Activated T-helper 9 cell treated with anti-CD3 and anti-CD28 coated beads, Interleukin-2, amount 50 U/mL, for 16 hours (primary cell): ENCODE measurements at places on chromosomes 1 and 21.

GRCh38 chr1:29767769-29768425 lies 531.6 kb downstream of the PTPRU start:
- DNase-seq = no peak

GRCh38 chr21:34693192-34693810 lies 24.5 kb downstream of the CLIC6 start:
- DNase-seq = no peak

DNA sequence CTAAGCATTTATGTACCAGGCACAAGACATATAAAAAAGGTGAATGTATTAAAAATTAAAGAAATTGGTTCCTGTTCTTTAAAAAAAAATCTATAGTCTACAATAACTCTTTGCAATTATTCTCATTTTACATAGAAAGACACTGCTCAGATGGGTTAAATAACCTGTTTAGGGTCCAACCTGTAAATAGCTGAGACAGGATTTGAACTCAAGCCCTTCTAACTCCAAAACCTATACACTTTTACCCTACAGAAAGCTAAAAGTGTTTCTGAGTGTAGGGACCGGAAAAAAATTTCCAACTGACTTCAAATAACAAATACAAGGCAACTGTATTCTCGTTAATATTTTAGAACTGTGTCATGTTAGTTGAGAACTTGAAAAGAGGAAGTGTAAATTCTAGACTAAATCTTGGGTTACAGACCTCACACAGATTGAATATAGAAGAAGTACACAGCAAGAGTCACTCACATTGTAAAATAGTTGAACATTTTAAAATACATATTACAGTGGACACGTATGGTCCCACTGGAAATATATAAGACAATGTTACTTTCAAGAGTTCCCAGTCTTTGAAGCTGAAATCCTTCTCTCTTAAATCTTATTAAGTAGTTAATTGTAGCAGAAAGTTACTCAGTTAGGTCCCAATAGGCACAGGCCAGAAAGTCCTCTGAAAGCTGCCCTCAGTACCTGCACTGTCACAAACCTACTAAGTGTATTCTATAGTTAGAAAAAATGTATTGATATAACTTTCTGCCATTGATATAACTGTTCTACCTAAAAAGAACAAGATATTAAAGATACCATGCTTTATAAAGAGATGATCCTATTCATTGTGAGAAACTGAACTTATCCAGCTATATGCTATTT lies 7.3 kb downstream of the EDEM3 start:
- DNase-seq = no peak

DNA sequence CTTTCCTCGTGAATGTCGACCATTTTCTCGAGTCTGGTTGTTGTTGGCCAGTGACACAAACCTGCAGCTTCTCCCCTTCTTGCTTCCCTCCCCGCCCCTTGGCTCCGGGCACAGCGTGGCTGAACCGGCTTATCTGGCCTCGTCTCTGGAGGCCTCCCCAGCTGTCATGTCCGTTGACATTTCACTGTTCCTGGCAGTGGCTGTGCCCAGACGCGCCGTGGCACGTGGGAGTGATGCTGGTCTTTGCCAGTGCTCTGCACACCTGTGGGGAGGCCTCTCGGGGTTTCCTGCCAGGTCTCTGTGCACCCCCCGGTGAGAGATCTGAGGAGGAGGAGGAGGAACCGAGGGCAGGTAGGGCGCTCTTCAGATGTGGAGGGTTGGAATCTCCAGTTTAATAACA lies 23.7 kb downstream of the SKI start:
- no peak for DNase-seq

GRCh38 chr1:89942825-89943658 lies 51.9 kb upstream of the ZNF326 start:
- no peak for DNase-seq

DNA sequence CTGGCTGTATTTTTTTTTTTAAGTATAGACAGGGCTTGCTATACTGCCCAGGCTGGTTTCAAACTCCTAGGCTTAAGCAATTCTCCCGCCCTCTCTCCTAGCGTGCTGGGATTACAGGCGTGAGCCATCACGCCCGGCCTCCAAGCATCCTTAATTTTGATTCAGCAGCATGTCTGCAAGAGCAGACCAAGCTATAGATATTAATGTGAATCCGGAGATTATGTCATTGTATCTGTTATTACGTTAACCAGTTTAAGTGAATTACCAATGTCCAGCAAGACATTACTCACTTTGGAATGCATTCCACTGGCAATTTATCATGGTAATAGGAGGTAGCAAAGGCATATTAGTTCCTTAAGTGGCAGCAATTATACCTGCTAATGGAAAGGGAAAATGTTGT lies 179.7 kb downstream of the CHRM3 start:
- no peak for DNase-seq

GRCh38 chr1:116110567-116111523 lies at the start of gene MAB21L3:
TSS of gene MAB21L3 (plus strand) at chr1:116111399. CDS start at chr1:116112616, 1,217 bp downstream.
- no peak for DNase-seq

GRCh38 chr1:164519426-164519825 lies 39.6 kb upstream of the PBX1 start:
- DNase-seq = no peak

DNA sequence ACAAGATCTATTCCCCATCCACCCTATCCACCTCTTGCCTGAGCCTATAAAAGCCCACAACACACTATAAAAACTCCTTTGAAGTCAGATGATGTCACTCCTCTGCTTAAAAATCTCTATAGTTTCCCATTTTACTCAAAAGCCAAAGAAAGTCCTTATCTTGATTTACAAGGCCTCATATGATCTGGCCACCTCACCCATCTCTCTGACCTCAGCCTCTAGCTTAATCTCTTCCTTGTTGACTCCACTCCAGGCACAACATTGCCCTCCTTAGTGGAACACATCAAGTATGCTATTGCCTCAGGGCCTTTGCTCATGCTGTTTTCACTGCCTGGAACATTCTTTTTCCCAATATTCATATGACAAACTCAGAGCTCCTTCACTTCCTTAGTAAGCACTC lies 33.3 kb downstream of the ZNF281 start:
- DNase-seq = no peak

- no peak for DNase-seq
Observed at GRCh38 chr1:198700396-198700795, 61.6 kb downstream of the PTPRC start.

DNA sequence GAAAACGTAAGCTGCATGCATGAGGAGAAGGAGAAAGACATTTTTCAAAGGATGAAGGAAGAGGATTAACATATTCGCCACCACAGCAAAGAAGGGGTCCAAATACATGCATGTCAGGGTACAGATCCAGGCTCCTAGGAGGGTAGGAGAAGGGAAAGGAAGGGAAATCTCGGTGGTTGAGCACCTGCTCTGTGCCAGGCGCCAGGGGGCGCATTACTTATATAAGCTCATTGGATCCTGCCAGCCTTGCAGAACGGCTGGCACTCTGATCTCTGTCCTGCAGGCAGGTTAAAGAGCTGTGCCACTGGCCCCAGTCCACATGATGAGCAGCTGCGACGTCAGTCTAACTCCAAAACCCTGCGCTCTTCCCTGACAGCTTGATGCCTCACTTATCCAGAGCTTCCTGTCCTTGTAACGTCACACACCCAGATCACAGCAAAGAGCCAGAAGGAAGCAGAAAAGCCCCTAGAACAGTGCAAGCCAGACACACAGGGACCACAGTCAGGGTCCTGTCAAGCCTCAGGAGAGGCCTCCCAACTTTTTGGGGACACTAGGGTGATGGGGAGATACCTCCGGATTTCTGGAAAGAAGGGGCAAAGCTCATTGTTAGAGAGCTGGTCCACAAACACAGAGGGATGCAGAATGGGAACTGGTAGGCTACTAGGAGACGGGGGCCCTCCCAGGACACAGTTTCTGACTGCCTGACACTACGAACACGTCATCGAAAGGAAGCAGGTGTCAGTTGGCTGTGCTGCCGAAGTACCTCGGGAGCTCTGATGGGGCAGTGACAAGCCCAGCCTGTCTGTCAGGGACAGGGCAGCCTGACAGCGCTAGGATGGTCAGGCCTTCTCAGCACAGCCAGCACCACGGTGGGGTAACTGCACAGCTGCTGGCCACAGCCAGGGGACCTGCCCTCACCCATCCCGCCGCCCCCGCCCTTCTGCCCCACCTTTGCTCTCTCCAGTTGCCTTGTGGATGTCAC lies 99.1 kb downstream of the BEND5 start:
- no peak for DNase-seq

DNA sequence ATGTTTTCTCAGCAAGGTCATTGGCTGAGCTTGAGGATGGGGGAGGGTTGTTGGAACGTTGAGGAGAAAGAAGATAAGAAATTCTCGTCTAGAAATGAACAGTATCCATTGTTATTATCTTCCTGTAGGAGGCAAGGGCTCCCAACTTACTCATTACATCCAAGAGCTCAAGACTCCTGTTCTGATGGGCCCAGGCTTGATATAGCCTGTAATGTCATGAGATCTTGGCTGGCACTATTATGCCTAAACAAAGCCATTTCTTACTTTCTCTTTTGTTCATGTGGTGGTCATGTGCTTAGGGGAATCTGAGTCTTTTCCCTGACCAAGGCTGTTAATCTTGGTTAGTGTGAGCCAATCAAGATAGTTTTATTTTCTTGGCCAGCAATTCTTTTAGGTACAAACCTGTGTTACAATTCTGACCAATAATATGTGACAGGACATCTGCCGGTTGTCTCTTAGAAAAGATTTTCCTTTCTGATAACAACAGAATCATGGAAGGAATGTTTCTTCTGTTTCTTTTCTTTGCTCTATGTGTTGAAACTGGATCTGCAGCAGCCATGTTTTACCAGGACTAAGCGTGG lies 15.2 kb upstream of the IGSF3 start:
- no peak for DNase-seq

- no peak for DNase-seq
Observed at GRCh38 chr1:46160212-46160611, 14.7 kb upstream of the TSPAN1 start.

GRCh38 chr1:31084782-31085569 lies 19.5 kb upstream of the PUM1 start:
- no peak for DNase-seq

- DNase-seq = no peak
Observed at GRCh38 chr1:199678771-199679170, 348.7 kb upstream of the NR5A2 start.

- no peak for DNase-seq
Observed at GRCh38 chr21:46247699-46248421, 19.3 kb upstream of the LSS start.

DNA sequence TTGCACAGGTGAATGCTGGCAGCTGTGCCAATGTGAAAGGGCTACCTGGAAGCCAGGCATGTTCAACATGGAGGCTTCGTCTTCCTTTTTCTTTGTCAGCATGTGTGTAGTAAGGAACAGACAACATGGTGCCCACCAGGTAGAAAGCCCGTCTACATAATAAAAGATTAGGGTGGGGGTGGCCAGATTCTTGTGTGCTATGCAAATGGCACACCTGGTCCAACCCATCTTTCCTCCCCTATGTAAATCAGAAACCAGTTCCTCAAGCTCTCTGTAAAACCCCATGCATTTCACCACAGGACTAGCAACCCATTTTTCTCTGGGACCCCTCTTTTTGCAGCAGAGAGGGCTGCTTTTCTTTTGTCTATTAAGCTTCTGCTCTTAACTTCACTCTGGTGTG lies 72.3 kb upstream of the ZP4 start:
- DNase-seq = no peak

DNA sequence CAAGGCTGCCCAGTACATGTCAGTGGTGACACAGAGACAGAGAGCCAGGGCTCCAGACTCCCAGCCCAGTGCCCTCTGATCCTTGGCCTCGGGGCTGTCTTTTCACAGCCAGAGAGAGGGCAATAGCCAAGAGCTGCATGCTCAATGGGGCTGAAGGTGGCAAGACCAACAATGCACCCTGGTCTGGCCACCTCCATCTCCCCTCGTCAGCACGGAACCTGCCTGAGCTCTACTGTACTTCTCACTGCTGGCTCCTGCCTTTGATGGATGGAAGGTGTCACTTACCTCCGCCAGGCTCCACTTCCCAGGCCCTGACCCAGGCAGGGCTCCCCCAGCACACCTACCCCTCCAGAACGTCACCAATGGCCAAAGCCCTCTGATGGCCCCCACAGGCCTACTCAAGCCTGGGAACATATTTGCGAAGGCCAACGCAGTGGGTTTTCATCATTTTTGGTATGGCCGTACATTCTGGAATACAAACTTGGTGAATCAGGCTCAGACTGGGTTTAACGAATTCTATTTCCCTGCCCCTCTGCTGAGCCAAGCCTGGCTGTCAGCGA lies 88.1 kb downstream of the DMRTB1 start:
- DNase-seq = no peak

DNA sequence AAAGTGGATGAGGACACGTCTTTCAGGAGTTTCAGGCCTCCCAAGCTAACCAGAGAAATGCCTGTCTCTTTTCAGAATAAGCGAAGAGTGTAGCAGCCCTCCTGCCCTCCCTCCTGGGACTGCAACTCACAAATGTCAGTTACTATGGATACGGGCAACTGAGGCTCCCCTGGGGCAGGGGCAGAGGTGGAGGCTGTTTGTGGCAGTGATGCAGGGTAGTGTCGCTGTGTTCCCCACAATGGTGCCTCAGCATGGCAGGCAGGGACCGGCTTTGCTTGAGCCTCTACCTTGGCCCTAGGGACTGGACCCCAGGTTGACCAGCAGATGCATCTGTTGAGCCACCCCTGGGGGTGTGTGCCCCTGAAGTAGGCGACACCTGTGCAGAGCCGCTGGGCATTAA lies 10.2 kb downstream of the NFASC start:
- no peak for DNase-seq

GRCh38 chr1:1434824-1435105 lies 725 bp upstream of the VWA1 start:
- no peak for DNase-seq

DNA sequence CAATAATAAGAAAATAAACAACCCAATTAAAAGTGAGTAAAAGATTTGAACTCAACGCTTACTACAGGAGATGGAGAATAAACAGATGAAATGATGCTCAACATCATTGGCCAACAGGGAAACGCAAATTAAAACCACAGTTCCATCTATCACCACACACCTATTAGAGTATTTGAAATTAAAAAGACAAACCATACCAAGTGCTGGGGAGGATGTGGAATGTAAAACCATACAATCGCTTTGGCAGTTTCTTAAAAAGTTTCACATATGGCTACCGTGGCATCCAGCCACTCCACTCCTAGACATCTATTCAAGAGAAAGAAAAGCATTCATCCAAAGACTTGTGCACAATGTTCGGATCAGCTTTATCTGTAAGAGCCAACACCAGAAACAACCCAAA lies 1.3 kb upstream of the LRRC3 start:
- no peak for DNase-seq

GRCh38 chr1:26471498-26472319 lies 531 bp upstream of the HMGN2 start:
- no peak for DNase-seq

- no peak for DNase-seq
Observed at GRCh38 chr1:38452246-38452645, 405.7 kb upstream of the POU3F1 start.
